ENCODE measurements at places on chromosomes 1 and 21. TPM values are rescaled to one million over a fixed set of nuclear protein-coding genes. Genes with fewer than 3 reads are reported as not detected.

- DNase-seq = no peak
Observed at GRCh38 chr21:15764878-15765277, 35.1 kb downstream of the USP25 start.

GRCh38 chr21:31622397-31622796 lies 37.1 kb upstream of the SOD1 start:
- no peak for DNase-seq

GRCh38 chr1:19410393-19410792 lies 74.9 kb downstream of the CAPZB start:
- DNase-seq = no peak

DNA sequence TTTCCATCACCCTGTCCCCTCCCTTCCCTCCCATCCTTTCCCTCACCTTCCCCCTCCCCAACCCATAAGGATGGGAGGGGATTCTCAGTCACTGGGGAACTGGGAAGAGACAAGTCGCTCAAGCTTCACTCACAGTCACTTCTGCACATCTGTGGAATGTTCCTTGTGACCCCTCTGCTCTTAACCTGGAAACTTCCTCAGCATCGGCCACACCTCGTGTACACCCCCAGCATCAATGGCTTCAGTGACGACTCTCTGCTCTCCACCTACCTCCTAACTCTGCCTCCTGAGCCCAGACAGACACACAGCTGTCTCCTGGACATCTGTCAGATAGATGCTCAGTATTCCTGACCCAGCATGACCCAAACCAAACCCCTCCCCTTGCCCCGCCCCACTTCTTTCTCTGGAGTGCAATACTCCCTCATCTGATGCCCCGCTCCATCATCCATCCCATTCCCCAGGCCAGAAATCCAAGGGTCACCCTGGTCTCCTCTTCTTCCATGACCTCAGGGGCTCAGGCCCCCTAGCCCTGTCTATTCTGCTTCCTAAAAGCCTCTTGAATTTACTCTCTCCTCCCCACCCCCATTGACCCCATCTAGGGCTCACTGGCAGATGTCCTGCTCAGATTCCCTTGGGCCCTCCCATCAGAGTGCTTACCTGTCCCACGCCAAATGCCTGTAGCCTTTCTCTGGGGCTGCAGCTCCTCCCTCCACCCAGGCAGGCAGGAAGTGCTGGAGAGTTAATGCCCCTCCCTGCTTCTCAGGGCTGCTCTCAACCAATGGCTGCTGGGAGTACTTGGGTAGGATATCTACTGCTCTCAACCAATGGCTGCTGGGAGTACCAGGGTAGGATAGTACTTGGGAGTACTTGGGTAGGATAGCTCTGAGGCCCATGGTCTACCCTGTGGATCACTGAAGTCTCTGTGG lies 83.1 kb upstream of the CSF3R start:
- no peak for DNase-seq

DNA sequence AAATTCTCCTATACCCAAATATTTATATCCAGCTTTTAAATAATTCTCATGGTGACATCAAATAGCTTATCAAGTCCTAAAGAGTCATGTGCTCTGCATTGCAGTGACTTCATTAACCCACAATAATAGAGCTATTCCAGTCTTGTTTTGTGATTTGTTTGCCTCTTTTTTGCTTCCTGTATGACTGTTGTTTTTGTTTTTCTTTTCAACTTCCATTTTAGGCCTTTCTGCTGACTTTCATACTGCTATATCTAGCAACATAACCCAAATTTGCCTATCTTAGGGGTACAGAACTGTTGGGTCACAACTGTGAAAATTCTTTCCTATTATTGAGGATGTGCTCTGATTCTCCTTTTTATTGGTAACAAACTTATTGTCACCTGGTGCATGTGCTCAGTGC lies 30.3 kb downstream of the SPATA17 start:
- DNase-seq = no peak

- DNase-seq = no peak
Observed at GRCh38 chr1:48127735-48128685, 94.5 kb upstream of the SLC5A9 start.

DNA sequence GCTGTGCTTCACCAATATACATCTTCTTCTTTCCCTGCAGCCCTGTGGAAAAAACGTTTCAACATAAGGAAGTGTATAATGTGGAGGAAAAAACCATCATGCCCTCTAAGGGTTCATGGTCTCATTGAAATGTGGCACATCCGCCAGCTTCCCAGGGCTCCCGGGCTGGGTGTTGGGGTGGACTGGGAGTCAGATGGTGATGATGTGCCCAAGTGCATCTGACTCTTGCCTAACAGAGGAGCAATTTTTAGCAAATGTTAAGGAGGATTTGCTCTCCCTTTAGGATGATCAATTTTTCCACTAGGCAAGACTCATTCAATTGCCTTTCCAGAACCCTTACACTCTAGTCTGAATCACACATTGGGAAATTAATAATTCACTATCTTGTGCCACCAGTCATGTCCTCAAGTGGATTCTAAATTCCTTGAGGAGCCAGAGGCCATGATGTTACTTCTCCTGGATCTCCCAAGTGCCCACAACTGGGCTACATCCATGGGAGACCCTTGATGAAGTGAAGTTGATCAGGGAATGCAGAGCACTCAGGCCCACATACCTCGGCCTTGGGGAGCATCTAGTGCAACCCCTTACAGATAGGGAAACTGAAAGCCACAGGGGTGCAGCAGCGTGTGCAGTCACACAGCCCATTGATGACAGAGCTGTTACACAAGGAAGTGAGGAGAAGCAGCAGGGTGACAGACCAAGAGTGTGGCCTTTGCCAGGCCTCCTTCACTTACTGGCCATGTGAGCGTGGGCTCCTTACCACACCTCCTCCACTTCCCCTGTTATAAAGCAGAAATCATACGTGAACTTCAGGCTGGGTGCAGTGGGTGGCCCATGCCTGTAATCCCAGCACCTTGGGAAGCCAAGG lies 100.0 kb upstream of the SLC44A3 start:
- no peak for DNase-seq

The DIO1 gene
- not detected for total RNA-seq

- peak; percentile 82 for DNase-seq
Observed at GRCh38 chr1:205936846-205937586, 6.2 kb downstream of the SLC26A9 start.

GRCh38 chr1:220552672-220553260 lies 24.8 kb downstream of the MARK1 start:
- DNase-seq = no peak

DNA sequence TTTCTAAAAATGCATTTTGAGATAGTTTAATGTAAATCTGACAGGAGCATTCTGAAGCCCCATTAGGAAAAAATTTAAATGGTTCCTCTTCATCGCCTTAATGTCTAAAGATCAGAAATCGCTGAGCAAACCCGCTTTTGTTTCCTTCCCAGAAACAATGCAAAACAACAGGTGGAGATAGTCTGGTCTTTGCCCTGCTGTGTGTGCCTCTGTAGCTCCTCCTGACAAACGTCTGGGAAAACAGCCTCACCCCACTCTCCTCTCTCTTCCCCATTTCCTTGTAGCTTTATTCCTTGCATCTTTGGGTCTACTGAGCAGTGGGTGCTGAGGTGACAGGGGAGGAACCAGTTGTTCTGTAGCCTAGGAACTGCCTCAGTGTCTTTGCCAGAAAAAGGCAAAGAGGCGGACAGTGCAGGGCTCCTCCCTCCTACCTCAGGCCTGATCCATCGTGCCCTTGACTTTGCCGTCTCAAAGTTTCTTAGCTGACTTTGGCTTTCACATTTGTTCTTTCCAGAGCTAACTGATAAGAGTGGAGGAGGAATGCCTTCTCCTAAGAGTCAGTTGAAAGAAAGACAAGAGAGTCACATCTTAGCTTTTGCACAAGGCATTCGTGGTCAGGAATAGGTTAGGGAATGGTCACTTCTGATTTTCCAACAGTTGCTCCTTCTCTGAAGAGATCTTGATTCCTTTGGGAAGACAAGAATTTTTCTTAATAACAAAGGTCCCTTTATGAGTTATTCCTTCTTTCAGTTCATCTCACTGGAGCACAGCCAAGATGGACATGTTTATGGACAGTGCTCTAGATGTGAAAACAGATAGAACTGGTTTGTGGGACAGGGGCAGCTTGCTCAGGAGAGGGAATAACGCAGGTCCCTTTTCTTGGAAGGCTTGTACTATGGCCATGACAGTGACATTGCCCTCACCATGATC lies 24.9 kb downstream of the SYT11 start:
- peak; percentile 18 for DNase-seq

The NUF2 gene
- total RNA-seq = 2.4 TPM

GRCh38 chr1:220123889-220124288 lies 30.0 kb downstream of the IARS2 start:
- DNase-seq = no peak
